Right lung (tissue), 10 donors: ENCODE measurements at places on chromosomes 16 and 17. TPM values are rescaled to one million over a fixed set of nuclear protein-coding genes. Genes with fewer than 3 reads are reported as not detected.

DNA sequence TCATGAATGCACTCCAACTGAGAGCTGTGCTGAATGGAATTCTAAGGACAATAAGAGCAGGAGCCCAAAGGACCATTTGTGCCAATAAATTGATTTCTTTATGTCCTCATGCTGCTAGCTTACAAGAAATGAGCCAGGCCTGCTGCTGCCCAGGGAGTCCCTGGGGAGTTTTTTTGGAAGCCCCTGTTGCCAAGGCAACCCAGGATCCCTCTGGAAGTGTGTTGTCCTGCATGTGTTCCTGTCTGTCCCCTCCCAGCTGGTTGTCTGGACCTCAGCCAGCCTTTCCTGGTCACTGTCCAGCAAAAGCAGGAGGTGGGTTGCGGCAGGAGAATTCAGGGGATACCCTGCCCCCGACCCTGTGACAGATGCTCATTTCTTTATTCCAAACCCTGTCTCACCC lies 51.0 kb upstream of the GPRC5B start:
- DNase-seq: no peak

VAT1 gene
- 128 TPM for polyA plus RNA-seq

SPIRE2 gene
- polyA plus RNA-seq: 15.7 TPM

DNA sequence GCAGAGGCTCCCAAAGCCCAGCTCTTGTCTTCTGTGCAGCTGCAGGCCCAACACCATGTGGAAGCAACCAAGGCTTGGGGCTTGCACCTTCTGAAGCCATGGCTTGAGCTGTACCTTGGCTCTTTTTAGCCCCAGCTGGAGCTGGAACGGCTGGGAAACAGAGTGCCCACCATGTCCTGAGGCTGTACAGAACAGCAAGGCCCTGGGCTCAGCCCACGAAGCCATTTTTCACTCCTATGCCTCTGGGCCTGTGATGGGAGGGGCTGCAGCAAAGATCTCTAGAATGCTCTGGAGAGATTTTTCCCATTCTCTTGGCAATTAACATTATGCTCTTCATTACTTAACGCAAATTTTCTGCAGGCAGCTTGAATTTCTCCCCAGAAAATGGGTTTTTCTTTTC lies 68.1 kb downstream of the CDRT15 start:
- DNase-seq: no peak

FBXO39 gene
- polyA plus RNA-seq: 0.35 TPM

- no peak for DNase-seq
These were observed 153.7 kb upstream of the KCNJ18 start for GRCh38 chr17:21538615-21539014.

GRCh38 chr17:43907425-43907981 lies at the start of gene MPP2:
Gene MPP2, minus strand, starts transcription at chr17:43907536. Its CDS starts 3,076 bp downstream, at chr17:43904460.
- peak; percentile 78 for DNase-seq

GRCh38 chr17:82283208-82283749 lies 9.8 kb upstream of the CSNK1D start:
- no peak for DNase-seq

PPM1E gene
- 0.58 TPM for polyA plus RNA-seq

DNA sequence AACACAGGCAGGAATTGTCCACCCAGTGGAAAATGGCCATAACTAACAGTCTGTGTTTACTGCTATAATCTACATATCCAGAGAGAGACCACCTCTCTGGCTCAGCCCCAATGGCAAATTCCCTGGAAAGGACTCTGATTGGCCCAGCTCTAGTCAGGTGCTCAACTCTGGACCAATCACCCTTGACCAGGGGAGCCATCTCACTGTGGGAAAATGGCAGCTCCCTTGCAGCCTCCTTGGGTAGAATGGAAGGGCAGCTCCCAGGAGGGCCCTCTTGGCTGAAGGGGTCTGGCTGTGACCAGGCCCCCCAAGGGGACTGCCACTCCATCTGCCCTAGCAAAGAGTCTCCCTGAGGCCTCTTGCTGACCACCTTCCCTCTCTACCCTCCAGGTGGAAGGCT lies 3.1 kb downstream of the ALOX15B start:
- no peak for DNase-seq

DNA sequence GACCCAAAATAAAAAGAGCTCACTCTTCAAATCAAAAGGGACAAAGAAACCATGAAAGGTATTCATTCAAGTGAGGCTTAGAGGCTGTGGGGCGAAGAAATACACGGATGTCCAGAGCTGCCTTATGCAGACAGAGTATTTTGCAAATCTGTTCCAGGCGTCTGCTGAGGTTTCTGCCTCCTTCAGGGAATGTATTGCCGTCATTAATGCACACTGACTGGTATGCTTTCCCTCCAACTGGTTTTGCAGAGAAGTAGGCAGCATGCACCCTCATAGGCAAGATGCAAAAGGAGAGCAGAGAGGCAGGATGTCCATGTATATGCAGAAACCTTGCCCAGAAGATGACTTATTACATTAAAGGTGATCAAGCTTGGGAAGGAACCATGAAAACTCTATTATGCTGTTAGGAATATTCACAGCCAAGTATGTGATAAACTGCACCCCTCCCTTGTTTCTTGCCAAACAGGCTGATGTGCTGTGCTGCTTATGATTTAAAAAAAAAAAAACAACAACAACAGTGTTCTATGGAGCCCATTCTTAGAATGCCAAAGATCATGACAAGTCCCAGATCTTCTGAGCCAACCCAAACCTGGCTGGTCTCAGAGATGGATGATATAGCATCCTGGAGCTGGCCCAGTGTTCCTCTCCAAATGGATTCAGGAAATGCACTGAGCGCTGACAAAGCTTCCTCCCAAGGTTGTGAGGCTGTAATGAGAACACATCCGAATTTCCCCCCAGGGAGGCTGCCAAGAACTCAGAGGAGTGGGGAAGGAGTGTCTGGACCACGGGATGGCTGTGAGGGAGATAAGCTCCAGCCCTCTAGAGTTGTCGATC lies 77.6 kb upstream of the HLF start:
- DNase-seq: no peak

KRTAP17-1 gene
- not detected for polyA plus RNA-seq

- DNase-seq: no peak
These were observed 50.2 kb downstream of the WSB1 start for GRCh38 chr17:27343977-27344607.

- no peak for DNase-seq
These were observed 3.4 kb downstream of the LYRM1 start for GRCh38 chr16:20903899-20904506.

- DNase-seq: no peak
These were observed 22.0 kb downstream of the CLUH start for GRCh38 chr17:2689411-2690164.

CDH16 gene
- 56.7 TPM for polyA plus RNA-seq

DNA sequence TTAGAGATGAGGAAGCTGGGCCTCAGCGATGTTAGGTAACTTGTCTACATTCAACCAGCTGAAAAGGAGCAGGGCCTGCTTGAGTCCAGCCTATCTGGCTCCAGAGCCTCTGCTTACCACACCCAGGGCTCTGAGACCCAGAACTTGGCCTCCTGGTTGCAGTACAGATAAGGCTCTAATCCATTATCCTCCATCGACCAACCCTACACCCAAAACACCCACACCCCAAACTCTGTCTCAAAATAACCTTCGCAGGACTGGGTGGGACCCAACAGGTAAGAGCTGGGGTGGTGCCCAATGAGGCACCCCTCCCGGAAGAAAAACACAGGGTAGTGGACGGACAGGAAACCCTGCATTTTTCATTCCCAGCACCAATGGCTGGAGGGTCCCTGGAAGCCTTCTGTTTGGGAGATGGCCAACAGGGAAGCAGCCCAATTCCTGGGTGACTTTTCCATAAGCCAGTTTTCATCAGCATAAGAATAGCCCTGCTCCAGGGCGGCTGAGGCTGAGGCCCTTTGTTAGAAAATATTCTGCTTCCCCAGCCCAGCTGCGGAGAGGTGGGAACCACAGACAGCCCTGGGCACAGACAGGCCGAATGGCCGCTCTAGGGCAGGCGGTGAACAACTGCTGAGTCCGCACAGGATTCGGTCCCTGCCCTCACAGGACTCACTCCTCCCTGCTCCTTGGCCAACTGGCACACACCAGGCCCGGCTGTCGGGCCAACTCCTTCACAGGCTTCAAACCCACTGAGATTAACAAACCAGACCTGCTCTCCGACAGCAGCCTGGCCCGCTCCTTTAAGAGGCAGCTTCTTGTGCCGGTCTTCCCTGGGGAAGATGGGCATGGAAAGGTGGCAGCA lies 9.8 kb downstream of the SMIM5 start:
- no peak for DNase-seq

SLC22A31 gene
- polyA plus RNA-seq: 2.9 TPM

- no peak for DNase-seq
These were observed 7.4 kb downstream of the ELOB start for GRCh38 chr16:2769675-2770056.

DNA sequence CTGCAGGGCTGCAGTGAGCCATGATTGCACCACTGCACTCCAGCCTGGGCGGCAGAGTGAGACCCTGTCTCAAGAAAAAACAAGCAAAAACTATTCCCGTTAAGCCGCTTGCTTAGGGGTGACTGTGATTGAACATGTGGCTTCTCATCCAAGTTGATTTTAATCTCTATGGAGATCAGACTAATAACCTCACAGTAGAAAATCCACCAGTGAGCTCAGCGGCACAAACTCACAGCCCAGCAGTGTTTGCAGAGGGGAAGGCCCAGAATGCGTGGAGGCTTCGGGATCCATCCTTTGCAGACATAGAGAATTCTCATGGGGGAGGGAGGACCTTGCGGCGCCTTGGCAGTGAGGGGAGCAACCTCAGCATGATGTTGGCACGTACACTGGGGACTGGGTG lies 7.4 kb downstream of the BANP start:
- no peak for DNase-seq

VAMP2 gene
- 104 TPM for polyA plus RNA-seq

TRAPPC1 gene
- polyA plus RNA-seq: 138 TPM

NOG gene
- polyA plus RNA-seq: 1.2 TPM

DNA sequence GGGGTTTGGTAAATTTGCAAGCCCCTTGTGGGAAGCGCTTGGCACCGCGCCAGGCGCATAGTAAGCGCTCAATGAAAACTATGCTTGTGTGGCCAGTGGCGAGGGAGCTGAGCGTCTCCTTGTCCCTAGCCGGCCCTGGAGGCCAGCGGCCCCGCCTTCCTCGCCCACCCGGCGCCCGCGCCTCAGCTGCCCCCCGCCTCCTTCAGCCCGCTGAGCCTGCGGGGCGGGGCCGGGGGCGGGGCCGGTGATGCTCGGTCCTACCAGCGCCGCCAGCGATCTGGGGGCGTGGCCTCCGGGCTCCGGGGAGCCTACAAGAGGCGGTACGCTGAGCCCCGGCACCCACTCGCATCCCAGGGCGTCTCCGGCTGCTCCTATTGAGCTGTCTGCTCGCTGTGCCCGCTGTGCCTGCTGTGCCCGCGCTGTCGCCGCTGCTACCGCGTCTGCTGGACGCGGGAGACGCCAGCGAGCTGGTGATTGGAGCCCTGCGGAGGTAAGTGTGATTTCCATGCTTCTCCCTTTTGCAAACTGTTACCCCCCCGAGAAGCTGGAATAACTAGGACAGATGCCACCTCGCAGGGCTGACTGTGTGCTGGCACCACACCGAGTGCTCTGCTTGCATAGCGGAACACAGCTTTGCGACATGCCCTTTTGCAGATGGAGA lies at the start of gene CRISPLD2:
Gene CRISPLD2, plus strand, starts transcription at position 342 of the 661 bp plus-strand sequence. CDS start 18,511 bp downstream, outside the sequence.
- peak; percentile 89 for DNase-seq

DNA sequence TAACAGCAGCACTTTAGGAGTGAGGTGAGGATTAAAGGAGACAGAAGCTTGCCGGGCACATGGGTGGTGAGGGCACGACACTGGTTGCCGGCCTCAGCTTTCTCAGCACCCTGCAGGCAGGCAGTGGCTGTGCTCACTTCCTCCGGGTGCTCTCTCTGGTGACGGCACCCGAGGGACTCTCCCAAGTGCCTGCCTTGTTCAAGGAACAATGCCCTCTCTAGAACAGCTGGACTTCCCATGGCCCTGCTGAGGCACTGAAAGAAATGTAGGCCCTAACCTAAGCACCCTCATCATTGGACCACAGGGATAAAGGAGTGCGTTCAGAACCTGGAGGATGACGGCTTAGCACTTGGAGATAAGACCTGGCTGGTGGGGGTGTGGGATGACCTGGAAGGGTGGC lies 72.7 kb downstream of the N4BP1 start:
- DNase-seq: no peak

DNA sequence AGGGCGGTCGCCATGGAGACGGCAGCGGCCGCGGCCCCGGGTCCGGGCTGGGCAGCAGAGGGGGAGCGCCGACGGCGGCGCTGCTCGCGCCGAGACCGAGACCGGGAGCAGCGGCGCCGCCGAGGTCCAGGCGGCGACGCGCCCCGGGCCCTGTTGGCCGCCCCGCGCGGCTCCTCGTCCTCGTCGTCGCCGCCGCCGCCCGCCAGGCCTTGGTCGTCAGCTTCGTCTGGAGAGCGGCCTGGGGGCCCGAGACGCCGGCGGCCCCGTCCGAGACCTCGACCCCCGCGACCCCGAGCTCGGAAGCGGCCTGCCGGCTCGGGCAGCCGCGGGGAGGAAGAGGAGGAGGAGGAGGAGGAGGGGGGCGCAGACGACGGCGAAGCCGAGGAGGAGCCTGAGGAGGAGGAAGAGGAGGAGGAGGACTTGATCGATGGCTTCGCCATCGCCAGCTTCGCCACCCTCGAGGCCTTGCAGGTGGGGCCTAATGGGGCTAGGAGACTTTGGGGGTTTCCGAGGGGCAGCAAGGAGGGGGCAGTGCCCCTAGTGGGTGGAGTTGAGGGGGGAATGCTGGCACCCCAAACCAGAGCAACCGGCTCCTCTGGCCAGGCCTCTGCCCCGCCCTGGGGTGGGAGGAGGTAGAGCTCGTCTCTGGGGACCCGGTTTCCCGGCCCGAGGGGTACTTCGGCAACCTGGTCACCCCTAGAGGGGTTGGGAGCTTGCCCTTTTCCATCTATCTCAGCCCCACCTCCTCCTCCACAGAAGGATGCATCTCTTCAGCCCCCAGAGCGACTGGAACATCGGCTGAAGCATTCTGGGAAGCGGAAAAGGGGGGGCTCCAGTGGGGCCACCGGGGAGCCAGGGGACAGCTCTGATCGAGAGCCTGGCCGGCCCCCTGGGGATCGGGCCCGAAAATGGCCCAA lies 1.5 kb downstream of the FBRS start:
- DNase-seq: peak; percentile 21
